ENCODE measurements at places on chromosomes 13 and 19.

- DNase-seq, result peak; percentile 22
Observed at GRCh38 chr19:51690454-51691073, 2.6 kb upstream of the SPACA6 start.

GRCh38 chr13:34357435-34358232 lies 539.7 kb downstream of the RFC3 start:
- DNase-seq, result no peak

- DNase-seq, result peak; percentile 32
Observed at GRCh38 chr19:35006342-35006998, 6.3 kb downstream of the GRAMD1A start.

DNA sequence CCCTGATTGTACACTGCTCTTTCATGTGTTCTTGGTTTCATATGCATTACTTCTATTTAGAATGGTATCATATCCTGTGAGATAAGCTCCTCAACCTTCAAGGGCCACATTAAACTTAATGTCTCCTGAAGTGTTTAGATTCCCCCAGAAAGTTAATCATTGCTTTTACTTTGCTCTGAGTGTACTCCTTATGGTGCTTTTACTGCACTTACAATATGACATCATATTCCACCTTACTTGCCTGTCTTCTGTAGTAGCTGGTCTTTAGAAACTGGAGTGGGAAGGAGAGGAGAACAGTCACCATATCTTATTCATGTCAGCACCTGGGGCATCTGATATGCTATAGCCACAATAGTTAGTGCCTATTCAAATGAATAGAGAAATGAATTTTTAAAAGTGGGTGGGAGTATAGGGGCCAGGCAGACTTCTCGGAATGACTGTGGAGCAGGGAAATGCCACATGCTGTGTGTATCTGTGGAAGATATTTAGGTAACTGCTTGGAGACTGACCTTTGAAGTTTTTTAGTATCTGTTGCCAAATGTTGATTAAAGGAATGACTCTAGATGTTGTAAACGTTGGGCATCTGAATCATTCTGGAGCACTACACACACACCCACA lies 40.2 kb downstream of the SLAIN1 start:
- no peak for DNase-seq

GRCh38 chr13:98222081-98222554 lies 45.0 kb upstream of the RNF113B start:
- no peak for DNase-seq

GRCh38 chr13:77338961-77339401 lies 12.1 kb upstream of the MYCBP2 start:
- DNase-seq, result no peak

- no peak for DNase-seq
Observed at GRCh38 chr13:79398127-79398526, 7.9 kb downstream of the RBM26 start.

- no peak for DNase-seq
Observed at GRCh38 chr13:98273067-98273823, 96.2 kb upstream of the RNF113B start.

DNA sequence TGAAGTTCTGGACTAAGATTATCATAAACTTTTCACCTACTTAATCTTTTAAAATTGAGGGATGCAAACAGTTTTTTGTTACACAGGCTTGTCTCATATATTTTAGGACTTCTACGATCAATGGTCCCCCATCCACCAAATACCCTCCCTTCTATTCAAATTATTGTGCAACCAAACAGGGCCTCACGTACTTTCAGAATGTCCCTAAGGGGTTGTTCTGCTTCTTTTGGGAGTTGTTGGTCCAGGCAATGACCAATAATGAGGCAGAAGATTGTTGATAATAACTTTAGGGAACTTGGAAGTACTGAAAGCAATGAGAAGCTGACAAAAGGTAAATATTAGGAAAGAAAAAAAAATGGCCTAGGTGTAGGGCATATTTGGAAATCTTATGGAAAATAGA lies 2.9 kb downstream of the DNAJC15 start:
- no peak for DNase-seq

DNA sequence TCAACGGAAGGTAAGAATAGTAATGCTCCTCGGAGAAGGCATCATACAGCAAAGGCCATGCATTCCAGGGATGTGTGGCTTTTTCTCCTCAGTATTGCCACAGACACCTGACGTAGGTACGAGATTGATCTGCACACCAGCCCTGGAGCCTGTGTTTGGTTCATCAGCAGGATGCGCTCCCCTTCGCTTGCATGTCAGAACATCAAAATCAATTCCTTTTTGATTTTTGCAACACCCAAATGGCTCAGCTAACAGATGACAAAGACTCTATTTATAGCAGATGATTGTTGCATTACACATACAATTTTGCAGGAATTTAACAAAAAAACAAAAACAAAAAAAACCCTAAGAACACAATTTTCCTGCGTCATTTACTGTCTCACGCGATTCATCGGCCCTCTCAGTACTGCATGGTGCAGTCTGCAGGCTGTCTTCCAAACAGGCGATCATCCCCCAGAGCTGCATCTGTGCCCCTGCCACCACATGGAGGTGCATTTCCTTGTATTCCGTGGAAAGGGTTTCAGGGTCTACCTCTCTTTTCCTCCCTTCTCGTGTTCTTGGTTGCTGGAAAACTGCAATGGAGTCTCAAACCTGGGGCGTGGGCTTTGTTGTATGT lies 207.3 kb downstream of the TEX29 start:
- no peak for DNase-seq

GRCh38 chr13:43805071-43805468 lies 18.3 kb upstream of the ENOX1 start:
- DNase-seq, result no peak

DNA sequence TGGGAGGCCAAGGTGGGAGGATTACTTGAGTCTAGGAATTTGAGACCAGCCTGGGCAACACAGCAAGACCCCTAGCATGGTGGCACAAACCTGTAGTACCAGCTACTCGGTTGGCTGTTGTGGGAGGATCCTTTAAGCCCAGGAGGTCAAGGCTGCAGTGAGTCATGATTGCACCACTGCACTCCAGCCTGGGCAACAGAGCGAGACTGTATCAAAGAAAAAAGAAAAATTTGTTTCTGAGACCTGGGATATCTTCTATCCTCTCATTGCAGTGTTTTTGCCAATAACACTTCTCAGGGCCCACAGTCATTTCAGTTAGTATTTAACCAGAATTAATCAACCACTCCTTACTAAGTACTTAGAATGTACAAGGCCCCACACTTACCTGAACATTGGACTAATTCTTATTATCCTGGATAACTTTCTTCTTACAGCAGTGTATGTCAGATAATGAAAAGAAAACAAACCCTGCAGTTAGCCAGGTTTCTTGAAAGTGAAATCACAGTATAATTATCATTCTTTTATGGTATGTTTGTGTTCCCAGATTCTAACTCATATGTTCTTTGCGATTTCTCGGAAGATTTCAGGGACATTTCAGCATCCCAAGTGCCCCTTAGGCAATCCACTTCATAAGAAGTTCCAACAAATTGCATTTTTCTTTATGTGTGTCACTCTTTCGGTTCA lies 75.6 kb upstream of the KLF5 start:
- DNase-seq, result no peak

DNA sequence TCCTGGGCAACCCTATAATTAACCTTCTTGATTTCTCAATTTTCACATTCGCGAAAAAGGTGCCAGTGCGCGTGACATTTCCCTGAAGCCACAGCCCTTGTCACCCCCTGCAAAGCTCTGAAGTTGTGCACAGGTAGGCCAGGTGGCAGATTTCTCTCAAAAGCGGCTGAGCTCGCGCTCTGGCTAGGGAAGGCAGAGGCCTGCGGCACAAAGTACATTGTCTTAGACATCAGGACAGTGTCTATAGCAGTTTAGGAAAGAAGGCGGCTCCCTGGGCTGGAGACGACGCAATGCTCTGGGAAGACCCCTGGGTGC lies 42.9 kb upstream of the ZNF14 start:
- DNase-seq, result peak; percentile 76

DNA sequence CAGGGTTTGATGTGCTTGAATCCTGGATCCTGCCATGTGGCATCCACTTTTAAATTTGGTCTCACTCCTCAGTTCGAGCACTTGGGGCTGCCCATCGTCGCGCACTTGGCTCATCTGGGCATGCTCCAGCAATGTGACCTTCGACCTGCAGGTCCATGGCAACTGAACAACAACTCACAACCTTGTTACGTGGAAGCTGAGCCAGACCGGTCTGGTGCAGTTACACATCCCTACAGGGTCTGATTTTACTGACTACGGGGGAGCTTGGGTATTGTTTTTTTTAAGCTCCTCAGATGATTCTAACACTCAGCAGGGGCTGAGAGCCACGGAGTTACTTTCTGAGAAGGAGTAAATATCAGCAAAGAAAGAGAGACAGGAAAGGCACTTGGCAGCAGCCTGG lies 769.6 kb downstream of the UQCRFS1 start:
- DNase-seq, result no peak

- no peak for DNase-seq
Observed at GRCh38 chr13:51612867-51613266, 28.6 kb downstream of the WDFY2 start.

GRCh38 chr13:104962411-104962810 lies 1573.1 kb downstream of the EFNB2 start:
- no peak for DNase-seq

GRCh38 chr19:18895038-18895823 lies 727 bp downstream of the CERS1 start:
- peak; percentile 38 for DNase-seq

GRCh38 chr13:102769679-102770078 lies 3.9 kb downstream of the TEX30 start:
- no peak for DNase-seq

GRCh38 chr13:51845574-51846318 lies 769 bp upstream of the TMEM272 start:
- no peak for DNase-seq

DNA sequence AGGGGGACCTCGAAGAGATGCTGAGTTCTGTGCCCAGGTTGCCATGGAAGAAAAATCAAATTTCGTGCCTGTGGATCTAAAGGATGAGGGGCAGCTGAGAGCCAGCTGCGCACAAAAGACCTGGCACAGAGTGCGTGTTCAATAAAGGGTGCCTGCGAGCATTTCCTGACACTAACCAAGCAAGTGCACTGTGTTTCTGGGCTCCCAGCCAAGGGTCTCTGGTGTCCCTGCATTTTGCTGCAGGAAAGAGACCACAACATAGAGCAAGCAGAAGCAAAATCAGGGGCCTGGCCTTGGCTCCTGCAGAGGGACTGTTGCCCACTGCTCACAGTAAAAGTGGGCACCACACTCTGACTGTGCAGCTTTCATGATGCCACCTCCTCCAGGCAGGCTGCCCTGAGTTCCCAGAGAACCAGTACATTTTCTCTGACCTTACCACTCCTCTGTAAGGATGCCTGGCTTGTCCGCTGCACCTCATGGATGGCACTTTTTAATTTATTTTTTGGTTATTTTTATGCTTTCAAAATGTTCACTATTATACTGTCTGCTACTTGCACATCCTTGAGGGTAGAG lies 70.8 kb upstream of the GPR12 start:
- no peak for DNase-seq

DNA sequence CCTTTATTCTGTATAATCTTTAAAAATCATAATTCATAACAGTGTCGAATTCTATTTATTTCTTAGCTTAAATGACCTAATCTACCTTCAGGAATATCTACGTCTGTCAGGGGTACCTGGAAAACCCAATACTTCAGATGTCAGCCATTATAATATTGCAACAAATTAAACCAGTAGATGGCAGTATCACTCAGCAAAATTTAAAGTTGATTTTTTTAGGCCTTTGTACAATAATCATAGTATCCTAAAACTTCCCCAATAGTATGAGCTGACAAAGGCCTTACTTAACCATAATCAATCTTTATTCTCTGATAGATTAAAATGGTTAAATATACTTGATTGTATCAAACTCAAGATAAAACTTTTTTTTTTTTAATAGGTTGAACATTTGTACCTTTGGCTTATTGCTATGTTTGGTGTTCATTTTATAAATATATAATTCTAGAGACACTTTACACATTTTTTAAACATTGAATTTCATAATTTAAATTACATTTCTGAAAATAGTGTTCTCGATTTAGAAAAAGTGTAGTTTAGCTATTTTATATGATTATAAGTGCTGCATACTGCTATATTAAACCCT lies 830.2 kb upstream of the SPRY2 start:
- DNase-seq, result peak; percentile 6

DNA sequence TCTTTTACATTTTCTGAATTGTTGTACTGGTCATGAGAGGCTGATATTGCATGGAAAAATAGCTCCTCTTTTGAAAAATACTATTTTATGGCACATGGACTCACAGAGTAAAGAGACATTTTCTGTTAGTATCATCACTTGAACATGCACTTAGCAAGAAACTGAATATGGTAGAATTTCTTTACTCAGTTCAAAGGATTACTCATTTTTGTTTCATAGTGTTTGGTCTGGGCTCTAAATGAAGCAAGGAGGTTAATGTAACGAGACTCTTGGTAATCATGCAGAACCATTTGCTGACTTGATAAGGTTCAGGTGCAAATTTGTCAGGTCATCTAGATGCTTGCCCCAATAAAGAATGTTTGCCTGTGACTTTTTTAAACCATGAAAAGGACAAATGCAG lies 63.2 kb downstream of the GPC6 start:
- peak; percentile 45 for DNase-seq

- no peak for DNase-seq
Observed at GRCh38 chr13:32594157-32594738, 8.0 kb downstream of the PDS5B start.

DNA sequence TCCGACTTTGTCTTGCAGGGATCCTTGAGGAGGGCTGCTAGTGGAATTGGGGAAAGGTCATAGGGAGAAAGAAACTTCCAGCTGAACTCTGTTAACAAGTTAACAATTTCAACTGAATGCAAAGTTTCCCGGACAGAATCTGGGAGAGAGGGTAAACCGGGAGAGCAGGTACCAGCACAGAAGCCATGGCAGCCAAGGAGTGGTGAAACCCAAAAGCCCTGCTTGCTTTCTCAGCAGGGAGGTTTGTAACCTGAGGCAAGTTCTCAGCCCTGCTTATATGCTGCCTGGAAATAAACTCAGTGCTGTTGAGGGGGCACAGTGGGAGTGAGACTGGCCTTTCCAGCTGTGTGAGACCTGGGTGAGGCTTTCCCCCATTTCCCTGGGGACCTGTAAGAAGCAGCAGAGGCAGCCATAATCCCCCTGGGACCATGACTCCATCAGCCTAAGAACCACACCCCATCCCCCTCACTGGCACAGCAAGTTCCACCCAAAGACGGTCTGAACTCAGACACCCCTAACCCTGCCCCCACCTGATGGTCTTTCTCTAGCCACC lies 84.0 kb downstream of the SUCLA2 start:
- DNase-seq, result no peak

GRCh38 chr13:31045286-31046081 lies 113.0 kb downstream of the TEX26 start:
- peak; percentile 19 for DNase-seq

DNA sequence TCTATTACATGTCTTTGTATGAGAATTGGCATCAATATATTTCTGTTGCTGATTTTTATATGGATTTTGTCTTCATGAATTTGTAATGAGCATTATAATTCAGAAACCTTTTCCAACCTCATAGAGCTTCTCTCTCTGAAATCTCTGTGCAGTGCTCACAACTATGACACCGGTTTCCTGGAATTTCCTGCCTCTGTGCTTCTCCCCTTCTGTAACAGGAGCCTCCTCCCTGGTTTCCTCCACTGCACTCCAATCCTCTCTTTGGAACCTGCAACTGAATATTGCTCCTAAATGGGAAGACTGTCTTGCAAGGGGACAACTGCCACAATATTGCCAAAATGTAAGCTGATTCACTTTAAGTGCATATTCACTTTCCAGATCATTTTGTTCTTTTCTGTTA lies 1147.9 kb downstream of the UQCRFS1 start:
- DNase-seq, result no peak

Measured in NCI-H510A treated with DMSO at 0.1 percent for 48 hours (cell line).